ENCODE measurements at places on chromosomes 5 and 9. TPM values are rescaled to one million over a fixed set of nuclear protein-coding genes. Genes with fewer than 3 reads are reported as not detected.

FAM174A gene
- 39.5 TPM for total RNA-seq

DNA sequence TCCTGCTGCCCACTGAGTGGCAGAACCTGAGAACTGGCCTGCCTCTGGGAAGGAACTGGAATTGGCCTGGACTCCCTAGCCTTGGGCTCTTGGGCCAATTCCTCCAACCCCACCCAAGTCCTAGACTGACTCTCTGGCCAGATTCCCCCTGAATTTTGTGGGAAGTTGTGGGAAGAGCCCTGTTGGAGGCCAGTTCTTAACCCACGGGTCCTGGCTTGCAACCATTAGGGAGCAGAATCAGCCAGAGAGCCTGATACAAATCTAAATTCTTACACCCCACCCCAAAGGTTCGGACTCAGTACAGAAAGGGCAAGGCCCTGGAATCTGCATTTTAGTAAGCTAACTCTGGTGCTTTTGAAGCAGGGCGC lies 125.3 kb upstream of the SLC25A48 start:
- H3K4me1 ChIP-seq = no peaks in the 10 kb centered on the region
- no peak for DNase-seq
- no peak overlapping the region for H3K4me3 ChIP-seq
- no peaks in the 10 kb centered on the region for H3K27me3 ChIP-seq
- H3K36me3 ChIP-seq = no peaks in the 10 kb centered on the region

GRCh38 chr5:139251281-139251687 lies 42.3 kb upstream of the MATR3 start:
- H3K4me3 ChIP-seq = no peak overlapping the region
- no peaks in the 10 kb centered on the region for H3K36me3 ChIP-seq
- no peak overlapping the region for H3K27ac ChIP-seq
- no peaks in the 10 kb centered on the region for H3K27me3 ChIP-seq
- no peaks in the 10 kb centered on the region for H3K4me1 ChIP-seq

MTMR12 gene
- total RNA-seq = 34.2 TPM

DNA sequence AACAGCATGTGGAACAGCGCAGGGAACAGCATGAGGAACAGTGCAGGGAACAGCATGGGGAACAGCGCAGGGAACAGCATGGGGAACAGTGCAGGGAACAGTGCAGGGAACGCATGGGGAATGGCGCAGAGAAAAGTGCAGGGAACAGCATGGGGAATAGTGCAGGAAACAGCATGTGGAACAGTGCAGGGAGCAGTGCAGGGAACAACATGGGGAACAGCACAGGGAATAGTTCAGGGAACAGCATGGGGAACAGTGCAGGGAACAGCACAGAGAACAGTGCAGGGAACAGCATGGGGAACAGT lies 2.0 kb downstream of the LCN8 start:
- no peaks in the 10 kb centered on the region for H3K27me3 ChIP-seq
- no peak overlapping the region for H3K4me3 ChIP-seq
- no peak for DNase-seq
- no peak overlapping the region for H3K27ac ChIP-seq

DNA sequence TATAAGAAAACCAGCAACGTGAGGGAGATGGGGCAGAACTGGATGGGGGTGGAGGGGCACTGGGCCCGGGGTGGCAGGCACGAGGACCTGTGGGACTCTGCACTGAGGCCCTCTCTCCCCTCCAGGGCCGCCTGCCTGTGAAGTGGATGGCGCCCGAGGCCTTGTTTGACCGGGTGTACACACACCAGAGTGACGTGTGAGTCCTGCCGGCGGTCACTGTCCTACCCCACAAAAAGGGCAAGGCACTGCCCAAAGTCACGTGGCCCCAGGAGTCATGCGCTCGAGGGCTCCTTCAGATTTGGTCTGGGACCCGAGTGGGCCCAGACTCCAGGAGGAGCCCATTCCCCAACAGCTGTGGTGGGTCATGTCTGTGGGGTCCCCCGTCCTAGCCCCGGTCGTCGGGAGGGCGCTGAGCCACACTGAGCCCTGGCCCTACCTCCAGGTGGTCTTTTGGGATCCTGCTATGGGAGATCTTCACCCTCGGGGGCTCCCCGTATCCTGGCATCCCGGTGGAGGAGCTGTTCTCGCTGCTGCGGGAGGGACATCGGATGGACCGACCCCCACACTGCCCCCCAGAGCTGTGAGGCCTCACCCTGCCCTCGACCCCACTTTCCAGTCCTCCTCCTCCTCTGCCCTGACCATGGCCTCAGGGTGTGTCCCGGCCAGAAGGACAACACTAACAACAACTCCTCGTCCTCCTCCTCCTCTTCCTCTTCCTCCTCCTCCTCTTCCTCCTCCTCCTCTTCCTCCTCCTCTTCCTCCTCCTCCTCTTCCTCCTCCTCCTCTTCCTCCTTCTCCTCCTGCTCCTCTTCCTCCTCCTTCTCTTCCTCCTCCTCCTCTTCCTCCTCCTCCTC lies 9.7 kb downstream of the FGFR4 start:
- H3K27me3 ChIP-seq = no peaks in the 10 kb centered on the region
- H3K4me1 ChIP-seq = peaks cover 16% of the 10 kb centered on the region
- H3K27ac ChIP-seq = no peak overlapping the region
- H3K4me3 ChIP-seq = no peak overlapping the region
- DNase-seq = no peak

GRCh38 chr5:9037048-9037447 lies 508.8 kb downstream of the SEMA5A start:
- DNase-seq = no peak
- no peaks in the 10 kb centered on the region for H3K27me3 ChIP-seq
- no peak overlapping the region for H3K4me3 ChIP-seq
- no peaks in the 10 kb centered on the region for H3K36me3 ChIP-seq
- H3K27ac ChIP-seq = no peak overlapping the region
- H3K4me1 ChIP-seq = no peaks in the 10 kb centered on the region

DNA sequence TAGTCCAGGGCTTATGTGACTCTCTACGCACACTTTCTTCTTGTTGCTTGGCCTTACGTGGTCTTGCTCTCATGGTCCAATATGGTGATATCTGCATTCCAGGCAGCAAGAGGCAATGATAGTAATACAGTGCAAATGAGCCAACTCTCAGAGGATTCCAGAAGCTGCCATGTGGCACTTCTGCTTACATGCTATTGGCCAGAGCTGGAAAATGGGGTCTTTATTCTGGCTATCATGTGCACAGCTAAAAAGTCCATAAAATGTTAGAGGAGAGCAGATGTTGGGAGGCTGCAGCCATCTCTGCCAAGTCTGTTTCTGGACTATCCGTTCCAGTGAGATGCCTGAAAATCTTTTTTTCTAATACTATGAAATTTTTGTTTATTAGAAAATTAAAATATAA lies 2.9 kb upstream of the SEPTIN8 start:
- no peaks in the 10 kb centered on the region for H3K36me3 ChIP-seq
- DNase-seq = no peak
- no peaks in the 10 kb centered on the region for H3K27me3 ChIP-seq
- no peak overlapping the region for H3K4me3 ChIP-seq
- H3K4me1 ChIP-seq = no peaks in the 10 kb centered on the region

- H3K36me3 ChIP-seq = no peaks in the 10 kb centered on the region
- DNase-seq = no peak
- no peak overlapping the region for H3K27ac ChIP-seq
- H3K27me3 ChIP-seq = peaks cover 4% of the 10 kb centered on the region
- no peaks in the 10 kb centered on the region for H3K4me1 ChIP-seq
- no peak overlapping the region for H3K4me3 ChIP-seq
Measured at GRCh38 chr9:21551401-21551800, 69.3 kb upstream of the IFNE start.

GZMA gene
- 2.4 TPM for total RNA-seq

- H3K4me3 ChIP-seq = no peak overlapping the region
- H3K27me3 ChIP-seq = no peaks in the 10 kb centered on the region
- H3K27ac ChIP-seq = no peak overlapping the region
- no peaks in the 10 kb centered on the region for H3K4me1 ChIP-seq
- no peak for DNase-seq
Measured at GRCh38 chr5:39854771-39855410, 430.1 kb upstream of the DAB2 start.

DNA sequence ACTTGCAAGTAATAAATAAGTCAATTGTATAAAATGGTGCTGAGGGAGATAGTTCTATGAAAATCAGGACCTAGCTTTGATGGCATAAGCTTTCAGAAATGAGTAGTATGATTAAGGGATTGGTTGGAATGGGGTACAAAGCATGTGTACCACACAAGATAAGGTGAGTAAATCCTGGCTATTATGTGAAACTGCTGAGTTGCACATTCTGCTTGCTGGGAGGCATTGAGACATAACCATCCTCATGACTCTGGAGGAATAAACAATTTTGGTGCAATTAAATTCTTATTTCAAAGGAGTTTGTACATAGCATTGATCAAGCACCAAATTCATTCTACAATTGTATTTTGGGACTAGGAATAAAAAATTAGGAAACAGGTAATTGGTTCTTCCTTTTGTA lies 755.2 kb upstream of the ACO1 start:
- no peak overlapping the region for H3K4me3 ChIP-seq
- DNase-seq = no peak
- no peak overlapping the region for H3K27ac ChIP-seq
- H3K27me3 ChIP-seq = no peaks in the 10 kb centered on the region

- no peak overlapping the region for H3K27ac ChIP-seq
- no peak overlapping the region for H3K4me3 ChIP-seq
- peaks cover 16% of the 10 kb centered on the region for H3K4me1 ChIP-seq
- H3K36me3 ChIP-seq = no peaks in the 10 kb centered on the region
- H3K27me3 ChIP-seq = no peaks in the 10 kb centered on the region
Measured at GRCh38 chr5:9621379-9621903, 8.7 kb downstream of the TAS2R1 start.

DNA sequence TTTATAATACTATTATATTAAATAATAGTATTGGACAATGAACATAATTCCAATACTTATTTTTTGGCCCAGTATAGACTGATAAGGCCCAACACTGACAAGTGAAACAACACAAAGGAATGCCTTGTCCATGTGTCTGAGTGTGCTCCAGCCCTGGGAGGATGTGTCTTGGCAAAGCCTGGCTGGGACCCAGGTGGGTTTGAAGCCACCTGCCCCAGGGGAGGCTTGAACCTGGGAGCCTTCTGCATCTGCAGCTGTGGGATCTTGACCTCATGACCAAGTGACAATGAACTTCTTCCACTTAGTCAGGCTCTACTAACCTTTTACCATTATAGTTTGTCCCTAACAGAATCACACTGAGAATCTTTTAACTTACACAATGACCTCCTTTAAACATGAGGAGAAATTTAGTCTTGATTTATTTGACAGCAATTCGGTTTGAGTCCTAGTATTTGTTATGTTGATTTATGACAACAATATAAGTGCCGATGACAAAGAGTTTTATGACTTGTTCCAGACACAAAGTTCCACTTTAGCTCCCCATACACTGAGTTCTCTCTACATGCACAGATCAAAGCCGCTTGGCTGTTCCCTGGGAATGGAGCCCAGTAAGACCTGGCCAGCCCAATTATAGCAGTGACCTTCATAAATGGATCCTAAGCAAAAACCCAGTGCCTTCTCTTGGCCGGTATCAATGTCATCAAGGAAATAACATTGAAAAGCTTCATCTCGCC lies 294.5 kb downstream of the CTNND2 start:
- H3K36me3 ChIP-seq = no peaks in the 10 kb centered on the region
- no peak overlapping the region for H3K4me3 ChIP-seq
- H3K27me3 ChIP-seq = no peaks in the 10 kb centered on the region
- no peak for DNase-seq
- H3K27ac ChIP-seq = no peak overlapping the region

DNA sequence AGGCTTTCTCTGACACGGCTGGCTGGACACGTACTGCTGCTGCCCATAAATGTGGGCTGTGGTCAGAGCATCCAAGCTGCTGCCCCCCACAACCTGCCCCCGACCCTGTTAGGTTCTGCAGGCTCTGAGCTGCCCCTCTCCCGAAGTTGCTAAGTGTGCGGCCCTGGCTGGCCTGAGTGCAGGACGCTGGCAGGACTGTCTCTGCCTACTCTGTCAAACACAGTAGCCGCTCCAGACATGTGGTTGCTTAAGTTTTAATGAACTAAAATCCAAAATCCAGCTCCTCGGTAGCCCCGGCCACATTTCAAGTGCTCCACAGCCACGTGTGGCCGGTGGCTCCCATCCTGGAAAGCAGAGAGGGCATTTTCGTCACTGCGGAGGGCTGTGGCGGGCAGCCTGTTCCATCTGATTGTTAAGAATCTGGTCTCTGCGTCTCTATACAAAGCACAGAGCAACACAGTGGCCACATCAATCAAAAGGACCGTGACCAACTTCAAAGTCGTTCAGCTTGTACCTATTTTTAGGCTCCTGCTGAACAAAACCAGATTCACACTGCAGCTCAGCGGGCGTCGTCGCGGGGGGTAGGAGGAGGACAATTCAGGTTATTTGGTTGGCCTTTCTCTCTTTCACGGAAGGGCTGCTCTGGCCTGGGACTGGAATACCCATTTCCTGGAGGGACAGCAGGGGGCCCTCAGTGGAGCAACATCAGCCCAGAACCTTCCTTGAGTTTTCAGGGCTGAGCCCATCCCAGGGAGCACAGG lies 68.9 kb downstream of the PTCH1 start:
- no peak overlapping the region for H3K4me3 ChIP-seq
- no peak for DNase-seq
- peaks cover 17% of the 10 kb centered on the region for H3K36me3 ChIP-seq
- H3K27ac ChIP-seq = no peak overlapping the region
- peaks cover 14% of the 10 kb centered on the region for H3K4me1 ChIP-seq

DNA sequence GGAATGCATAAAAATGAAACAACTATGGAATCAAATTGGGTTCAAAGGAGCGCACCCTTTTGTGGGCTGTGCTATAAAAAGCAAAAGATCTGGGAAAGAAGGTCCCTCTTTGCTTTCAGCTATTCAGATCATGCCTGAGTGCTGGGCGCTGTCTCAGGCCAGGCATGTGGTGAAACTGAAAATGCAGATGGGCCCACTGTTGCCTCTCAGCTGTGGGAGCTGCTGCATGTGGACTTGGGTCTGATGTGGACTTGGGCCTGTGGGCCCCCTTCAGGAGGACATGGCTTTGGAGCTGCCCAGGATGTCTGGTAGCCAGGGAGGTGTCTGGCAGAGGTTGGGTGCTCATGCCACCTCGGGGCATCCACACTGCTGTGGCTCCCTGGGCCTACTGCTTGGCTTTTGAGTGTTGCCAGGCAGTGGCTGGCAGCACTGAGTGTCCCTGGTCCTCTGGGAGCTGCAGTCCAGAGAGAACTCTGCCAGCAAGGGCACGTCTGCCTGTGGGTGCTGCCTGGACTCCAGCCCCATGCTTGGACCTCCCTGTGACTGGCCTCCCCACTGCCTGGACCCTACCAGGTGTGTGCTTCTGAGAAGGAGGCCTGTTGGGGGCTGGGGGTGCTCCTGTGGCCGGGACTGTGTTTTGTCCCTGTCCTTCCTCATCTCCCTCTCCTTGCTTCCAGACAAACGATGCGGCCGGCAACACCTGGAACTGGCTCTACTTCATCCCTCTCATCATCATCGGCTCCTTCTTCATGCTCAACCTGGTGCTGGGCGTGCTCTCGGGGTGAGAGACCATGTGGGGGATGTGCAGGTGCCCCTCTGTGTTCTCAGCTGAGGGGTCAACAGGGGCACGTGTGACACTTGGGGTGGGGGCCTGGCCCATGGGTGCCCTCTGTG lies 74.3 kb downstream of the CACNA1B start:
- no peak overlapping the region for H3K27ac ChIP-seq
- H3K4me1 ChIP-seq = no peaks in the 10 kb centered on the region
- H3K4me3 ChIP-seq = no peak overlapping the region

PGM5 gene
- 51.7 TPM for total RNA-seq

TMEM141 gene
- 94.1 TPM for total RNA-seq

C9orf50 gene
- total RNA-seq = 0.15 TPM

- H3K4me3 ChIP-seq = no peak overlapping the region
- H3K27me3 ChIP-seq = no peaks in the 10 kb centered on the region
- peak; percentile 19 for DNase-seq
- H3K36me3 ChIP-seq = no peaks in the 10 kb centered on the region
Measured at GRCh38 chr5:117594166-117594565, 1019.5 kb upstream of the SEMA6A start.

ARRDC1 gene
- 94.8 TPM for total RNA-seq

NUTM2G gene
- not detected for total RNA-seq

PCDHGA11 gene
- total RNA-seq = 3.8 TPM
